Left kidney (tissue), 8 donors: ENCODE measurements at places on chromosomes 16 and 17. TPM values are rescaled to one million over a fixed set of nuclear protein-coding genes. Genes with fewer than 3 reads are reported as not detected.

DNA sequence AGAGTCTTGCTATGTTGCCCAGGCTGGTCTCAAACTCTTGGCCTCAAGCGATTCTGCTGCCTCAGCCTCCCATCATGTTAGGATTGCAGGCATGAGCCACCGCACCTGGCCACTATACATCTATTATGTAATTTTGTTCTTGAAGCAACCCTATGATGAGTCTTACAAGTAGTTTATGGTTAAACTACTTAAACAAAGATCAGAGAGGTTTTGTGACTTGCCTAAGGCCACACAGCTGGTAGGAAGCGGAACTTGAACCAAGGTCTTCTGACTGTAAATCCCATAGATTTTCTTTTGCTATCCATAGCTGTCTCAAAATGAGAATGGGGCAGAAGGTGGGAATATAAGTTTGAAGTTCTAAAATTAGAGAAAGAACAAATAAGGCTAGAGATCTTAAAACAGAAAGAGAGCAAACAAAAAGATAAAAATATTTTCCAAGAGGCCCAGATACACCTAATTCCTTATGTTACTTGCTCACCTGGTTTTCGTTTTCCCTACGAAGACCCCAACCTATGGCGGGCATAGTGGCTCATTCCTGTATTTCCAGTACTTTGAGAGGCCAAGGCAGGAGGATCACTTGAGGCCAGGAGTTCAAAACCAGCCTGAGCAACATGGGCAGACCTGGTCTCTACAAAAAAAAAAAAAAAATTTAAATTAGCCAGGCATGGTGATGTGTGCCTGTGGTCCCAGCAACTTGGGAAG is 32.4 kb downstream of the VWA3A start:
- DNase-seq = no peak

The TEKT5 gene
- polyA plus RNA-seq = not detected

The GRN gene
- 236 TPM for polyA plus RNA-seq

GRCh38 chr16:64133366-64133765 is 988.5 kb downstream of the CDH11 start:
- peak; percentile 1 for DNase-seq

DNA sequence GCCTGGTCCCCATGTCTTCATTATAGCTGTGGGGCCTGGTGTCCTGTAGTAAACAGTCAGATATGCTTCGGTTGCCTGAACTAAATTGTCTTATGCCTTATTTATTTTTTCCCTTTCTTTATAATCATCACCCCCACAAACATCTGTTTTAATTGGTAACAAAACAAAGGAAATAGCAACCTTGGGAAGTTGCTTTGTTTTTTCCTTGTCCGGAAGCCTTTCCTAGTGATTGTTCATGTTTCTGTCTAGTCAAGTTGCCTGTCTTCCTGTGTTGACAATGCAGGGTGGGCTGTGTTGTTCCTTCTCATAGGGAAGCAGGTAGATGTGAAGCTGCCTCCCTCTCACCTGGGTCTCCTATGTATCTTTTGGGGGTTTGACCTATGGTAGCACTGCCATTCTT is 16.7 kb downstream of the PGS1 start:
- DNase-seq = no peak

The PRR35 gene
- polyA plus RNA-seq = 6.6 TPM

- peak; percentile 5 for DNase-seq
Observed at GRCh38 chr17:71600137-71600789, 520.6 kb upstream of the SOX9 start.

GRCh38 chr17:14712611-14713021 is 411.7 kb downstream of the HS3ST3B1 start:
- no peak for DNase-seq

DNA sequence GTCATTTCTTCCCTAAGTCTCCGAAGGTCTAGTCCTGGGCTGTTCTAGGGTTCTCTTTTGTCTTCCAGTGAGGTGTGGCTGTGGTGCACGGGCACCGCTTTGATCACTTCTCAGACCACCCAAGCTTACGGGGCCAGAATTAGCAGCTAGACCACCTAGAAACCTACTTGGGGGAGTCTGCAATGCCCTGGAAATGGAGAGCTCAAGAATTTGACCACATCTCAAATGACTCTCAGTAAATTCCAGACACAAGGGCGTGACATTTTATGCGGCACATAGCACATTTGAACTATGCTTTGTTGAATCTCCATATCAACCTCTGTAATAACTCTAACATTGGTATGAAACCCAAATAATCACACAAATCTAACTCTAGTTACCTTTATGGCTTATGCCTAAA is 24.9 kb downstream of the TRIM16 start:
- no peak for DNase-seq

The CDH11 gene
- 169 TPM for polyA plus RNA-seq

The UQCRC2 gene
- 359 TPM for polyA plus RNA-seq

DNA sequence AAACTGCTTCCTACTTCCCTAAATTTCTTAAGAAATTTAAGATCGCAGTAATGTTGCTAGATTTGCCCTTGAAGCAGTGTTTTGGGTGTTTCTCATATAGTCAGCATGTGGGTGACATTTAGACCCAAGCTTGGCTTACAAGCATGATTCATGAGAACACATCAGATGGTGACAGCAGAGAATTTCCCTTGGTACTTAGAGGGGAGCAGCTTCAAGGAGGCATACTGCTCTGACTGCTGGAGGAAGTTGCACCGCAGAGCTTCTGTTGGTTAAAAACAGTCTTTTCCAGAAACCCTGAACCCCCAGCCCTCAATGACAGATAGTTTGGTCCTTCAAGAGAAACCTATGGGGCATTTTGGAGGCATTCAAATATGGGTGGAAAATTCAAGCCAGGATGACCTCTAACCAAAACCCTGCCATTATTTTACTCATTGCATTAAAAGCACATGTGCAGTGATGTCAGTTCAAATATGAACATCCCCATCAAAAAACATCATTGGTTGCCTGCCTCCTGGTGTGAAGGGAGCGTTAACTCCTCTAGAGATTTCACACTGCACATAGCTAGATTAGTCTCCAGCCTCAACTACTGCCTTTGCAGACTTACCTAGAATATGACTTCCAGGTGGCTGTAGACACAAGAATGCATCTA is 201.5 kb upstream of the CACNG5 start:
- DNase-seq = no peak

The CCL16 gene
- 0.20 TPM for polyA plus RNA-seq

DNA sequence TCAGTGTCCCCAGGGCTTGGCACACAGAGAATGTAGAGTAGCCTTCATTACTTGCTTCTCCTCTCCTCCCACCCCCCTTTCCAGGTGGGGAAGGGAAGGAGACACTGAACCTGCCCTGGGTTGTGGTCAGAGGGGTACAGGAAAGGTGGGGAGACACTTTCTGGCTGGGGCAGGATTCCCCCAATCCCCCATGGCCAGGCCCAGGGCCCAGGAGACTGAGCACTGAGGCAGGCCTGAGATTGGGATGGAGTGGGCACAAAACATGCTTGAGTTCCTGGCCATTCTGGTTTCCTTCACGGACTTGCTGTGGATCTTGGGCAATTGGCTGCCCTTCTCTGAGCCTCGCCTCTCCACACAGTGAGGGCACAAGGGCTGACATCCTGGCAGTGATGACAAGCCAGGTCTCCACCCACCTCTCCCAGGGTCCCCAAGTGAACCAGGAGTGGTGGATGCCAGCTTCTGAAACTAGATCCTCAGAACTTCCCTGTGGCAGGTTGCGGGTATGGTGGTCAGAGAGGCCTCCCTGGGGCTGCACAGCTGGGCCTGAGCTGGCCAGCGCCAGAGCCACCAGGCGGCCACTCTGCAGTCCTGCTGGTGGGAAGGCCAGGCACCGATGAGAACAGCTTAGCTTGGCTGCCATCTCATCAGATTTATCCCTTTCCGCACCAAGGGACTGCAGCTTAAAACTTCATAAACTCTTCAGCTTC is 9.3 kb downstream of the ZNF629 start:
- no peak for DNase-seq

The PRR11 gene
- polyA plus RNA-seq = 27.9 TPM

GRCh38 chr16:67246081-67246755 is 1.1 kb downstream of the FHOD1 start:
- peak; percentile 80 for DNase-seq

GRCh38 chr17:82740906-82741759 is 5.7 kb downstream of the FN3K start:
- DNase-seq = no peak

DNA sequence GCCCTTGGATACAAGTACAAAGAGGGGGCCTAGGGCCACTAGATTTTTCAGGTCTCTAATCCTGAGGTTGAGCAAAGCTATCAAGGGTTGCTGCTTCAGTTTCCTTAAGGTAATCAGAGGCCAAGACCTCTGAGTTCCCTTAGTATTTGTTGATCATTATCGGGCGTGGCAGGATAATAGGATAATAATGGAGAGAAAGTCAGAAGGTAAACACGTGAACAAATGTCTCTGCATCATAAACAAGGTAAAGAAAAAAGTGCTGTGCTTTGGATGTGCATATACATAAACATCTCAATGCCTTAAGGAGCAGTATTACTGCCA is 41.5 kb upstream of the YPEL2 start:
- DNase-seq = no peak

- no peak for DNase-seq
Observed at GRCh38 chr16:25089351-25089750, 22.2 kb upstream of the LCMT1 start.

The GAS2L2 gene
- polyA plus RNA-seq = 0.08 TPM

GRCh38 chr16:48616571-48616970 is 6.6 kb upstream of the N4BP1 start:
- no peak for DNase-seq

GRCh38 chr17:74959826-74960515 is 12.6 kb downstream of the HID1 start:
- DNase-seq = no peak

GRCh38 chr17:3796110-3796821 is 4.7 kb downstream of the ITGAE start:
- no peak for DNase-seq

DNA sequence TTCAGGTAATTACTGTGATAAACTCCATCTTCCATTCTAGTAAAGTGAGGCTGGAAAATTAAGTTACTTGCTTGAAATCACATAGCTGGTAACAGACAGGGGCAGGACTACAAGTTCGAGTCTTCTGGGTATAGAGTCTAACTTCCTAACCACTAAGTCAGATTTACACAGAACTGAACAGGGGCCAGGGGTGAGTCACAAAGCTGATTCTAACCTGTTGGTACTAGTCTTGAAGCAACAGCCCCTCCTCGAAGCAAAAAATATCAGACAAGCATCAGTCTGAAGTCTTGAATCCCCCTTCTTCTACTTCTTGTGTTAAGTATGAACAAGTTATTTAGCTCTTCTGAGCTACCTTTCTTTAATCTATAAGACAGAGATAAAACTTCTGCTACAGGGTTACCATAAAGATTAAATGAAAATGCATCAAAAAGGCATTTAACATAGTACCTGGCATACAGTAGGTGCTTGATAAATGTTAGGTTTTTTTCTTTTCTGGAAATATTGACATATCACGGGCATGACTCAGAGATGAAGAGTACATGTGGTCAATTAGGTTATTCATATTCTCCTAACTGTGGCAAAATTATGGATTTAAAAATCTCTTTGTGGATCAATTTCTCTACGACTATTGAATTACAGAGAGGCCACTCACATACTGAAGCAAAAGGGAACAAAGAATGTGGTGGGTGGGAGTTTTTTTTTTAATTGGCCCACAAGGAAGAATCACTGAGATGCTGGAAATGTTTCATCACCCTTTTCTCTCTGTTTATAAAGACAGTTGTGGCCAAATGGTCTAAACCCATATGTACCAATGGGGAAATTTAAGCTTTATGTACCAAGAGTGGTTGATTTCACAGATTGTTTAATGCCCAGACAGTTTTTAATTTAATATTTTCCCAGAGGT is 266.9 kb upstream of the DYNLRB2 start:
- DNase-seq = no peak

- DNase-seq = no peak
Observed at GRCh38 chr16:1793578-1794220, at the start of gene IGFALS. TSS of gene IGFALS (minus strand) at chr16:1793705. CDS start at chr16:1793652, 53 bp downstream.

DNA sequence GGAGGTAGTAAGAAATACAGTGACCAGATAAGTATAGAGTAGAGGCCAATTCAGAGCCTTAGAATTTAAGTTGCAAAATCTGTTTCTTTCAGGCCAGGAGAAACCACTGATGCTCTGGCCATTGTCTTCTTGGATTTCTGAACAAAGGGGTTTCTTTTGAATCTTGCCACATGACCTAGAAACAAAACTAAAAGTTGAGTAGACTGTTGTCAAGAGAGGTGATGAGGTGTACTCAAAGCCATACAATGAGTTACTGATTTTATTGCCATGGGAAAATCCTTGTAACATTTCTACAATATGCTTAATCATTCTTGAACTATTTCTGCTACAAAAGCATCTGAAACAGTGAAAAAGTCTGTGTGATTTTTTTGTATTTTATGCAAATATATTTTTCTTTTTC is 881.3 kb downstream of the CDH11 start:
- DNase-seq = no peak

DNA sequence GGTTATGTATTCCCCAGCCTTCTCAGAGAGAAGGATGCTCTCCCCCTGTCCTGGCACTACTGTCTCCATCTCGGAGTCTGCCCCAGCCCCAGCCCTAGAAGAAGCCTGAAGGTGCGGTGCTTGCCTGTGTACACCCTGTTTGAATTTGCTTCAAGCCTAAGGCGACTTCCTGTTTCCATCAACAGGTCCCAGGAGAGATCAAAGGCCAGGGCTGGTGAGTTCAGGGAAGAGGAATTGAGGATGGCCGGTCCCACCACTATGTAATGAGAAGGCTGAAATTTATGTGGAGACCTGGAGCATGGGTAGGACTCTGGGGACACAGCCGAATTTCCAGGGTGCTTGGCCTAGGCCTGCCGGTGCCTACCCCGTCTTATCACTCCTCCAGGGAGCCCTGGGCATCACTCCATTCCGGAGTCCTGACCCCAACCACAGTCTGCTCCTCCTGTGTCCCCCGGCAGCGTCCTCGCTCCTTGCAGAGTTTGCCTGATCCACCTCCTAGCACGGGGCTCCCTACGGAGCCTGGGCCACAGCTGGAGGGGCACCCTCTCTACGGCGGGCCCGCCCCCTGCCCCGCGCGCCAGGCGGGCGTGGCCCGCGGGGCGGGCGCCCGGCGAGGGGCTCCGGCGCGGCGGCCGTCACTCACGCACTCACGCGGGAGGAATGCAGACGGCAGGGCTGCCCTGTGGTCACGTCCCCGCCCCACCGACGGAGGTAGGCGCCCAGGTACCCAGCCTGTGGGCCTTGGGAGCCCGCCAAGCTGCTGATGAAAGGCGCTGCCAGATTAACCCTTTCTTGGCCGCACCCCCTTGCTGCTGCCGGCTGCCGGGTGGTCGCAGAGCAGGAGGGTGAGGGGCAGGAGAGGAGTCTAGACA is 53.8 kb upstream of the TAC4 start:
- DNase-seq = no peak

The MYO15B gene
- 172 TPM for polyA plus RNA-seq

DNA sequence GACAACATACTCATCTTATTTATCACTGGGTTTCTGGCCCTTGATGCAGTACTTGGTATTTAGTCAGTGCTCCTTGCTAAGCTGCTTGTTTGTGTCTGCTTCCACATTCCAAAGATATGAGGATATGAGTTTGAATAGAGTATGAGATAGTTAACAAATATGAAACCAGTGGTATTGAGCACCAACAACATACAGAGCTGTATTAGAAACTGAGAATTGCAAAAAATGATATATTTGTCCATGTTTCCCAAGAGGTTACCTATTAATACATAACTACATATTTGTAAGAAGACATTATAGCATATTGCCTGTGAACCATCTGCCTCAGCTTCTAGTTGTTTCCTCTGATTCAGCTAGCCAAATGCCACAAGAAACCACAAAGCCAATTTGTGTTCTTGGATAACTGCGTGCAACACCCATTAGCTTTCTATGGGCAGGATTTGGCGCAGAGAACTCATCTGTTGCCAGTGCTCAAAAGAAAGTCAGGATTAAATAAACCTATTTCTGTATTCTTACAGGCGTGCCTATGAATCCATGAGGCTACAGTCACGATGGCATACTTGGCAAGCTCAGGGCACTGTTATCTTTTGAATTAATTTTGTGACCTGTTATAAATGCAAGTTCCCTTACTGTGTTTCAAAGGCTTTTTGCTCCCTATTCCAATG is 194.4 kb downstream of the MAP2K6 start:
- DNase-seq = no peak
